ENCODE measurements at places on chromosomes 4 and X.

DNA sequence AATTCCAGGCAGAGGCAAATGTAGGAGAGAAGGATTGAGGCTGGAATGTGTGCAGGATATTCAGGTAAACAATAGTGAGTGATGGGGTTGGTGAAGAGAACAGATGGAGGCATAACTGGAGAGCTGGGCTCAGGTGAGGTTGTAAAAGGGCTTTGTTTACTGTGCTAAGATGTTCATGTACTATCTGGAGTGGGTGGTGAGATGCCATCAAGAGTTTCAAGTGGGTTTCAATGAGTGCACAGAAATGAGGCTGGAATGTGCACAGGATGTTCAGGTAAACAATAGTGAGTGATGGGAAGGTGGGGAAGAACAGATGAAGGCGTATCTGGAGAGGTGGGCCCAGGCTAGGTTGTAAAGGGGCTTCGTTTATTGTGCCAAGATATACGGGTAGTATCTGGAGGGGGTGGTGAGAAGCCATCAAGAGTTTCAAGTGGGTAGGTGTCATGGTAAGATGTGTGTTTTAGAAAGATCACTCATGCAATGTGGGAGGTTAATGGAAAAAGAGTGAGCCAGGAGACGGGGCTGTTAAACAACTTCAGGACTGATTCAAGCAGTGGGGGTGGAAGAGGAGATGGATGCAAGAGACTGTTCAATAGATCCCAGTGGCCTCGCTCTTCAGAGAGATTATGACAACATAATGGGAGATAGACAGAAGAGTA is 25.4 kb upstream of the NMU start:
- DNase-seq: no peak

- no peak for DNase-seq
Measured at GRCh38 chr4:955931-956381, 17.4 kb downstream of the DGKQ start.

- DNase-seq: peak; percentile 49
Measured at GRCh38 chr4:167897116-167897515, 195.2 kb upstream of the ANXA10 start.

DNA sequence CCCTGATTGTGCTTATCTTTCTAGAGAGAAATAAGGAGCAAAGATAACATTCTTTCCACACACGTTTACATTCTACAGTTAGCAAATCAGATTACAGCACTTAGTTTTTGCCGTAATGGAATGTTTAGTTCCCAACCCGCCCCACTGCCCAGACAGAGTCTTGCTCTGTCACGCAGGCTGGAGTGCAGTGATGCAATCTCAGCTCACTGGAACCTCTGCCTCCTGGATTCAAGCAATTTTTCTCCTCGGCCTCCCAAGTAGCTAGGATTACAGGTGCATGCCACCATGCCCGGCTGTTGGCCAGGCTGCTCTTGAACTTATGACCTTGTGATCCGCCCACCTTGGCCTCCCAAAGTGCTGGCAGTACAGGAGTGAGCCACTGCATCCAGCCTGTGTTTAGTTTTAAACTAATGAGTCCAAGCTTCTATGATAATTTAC is 8.4 kb upstream of the PRPS1 start:
- no peak for DNase-seq

- DNase-seq: no peak
Measured at GRCh38 chrX:78979789-78980464, 34.7 kb downstream of the P2RY10 start.

DNA sequence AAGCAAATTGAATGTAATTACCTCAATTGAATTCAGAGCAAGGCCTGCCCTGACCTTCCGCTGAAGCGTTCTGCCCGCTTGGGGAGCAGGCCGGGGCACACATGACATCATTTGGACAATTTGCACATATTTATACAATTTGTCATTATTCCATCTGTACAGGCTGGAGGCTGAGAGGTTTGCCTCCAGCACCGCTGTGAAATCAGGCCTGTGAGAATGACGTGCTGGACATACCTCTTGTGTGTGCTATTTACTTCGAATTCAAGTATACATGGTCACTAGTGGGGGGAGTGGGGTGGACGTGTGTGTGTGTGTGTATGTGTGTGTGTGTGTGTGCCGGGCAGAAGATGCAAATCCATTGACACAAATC is 285.6 kb downstream of the SHOX start:
- no peak for DNase-seq

DNA sequence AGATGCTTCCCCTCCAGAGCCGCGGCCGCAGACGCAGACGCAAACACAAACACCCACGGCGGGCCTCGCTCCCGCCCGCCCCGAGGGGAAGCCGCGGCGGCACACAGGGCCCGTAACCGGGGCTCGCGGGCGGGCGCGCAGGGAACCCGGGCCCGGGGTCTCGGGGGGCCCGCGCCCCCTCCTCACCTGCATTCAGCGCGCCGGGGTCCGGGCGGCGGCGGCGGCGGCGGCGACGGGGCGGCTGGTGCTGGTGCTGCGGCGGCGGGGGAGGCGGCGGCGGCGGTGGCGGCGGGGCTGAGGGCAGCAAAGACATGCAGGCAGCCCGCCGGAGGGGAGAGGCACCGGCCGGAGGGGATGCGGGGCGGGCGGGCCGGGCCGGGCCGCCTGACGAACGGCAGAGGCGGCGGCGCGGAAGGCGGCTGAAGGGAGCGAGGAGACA is 255 bp upstream of the CNOT6L start:
- no peak for DNase-seq

GRCh38 chrX:47228550-47229270 is 4.1 kb upstream of the USP11 start:
- DNase-seq: no peak

- no peak for DNase-seq
Measured at GRCh38 chr4:94722270-94722669, 35.5 kb upstream of the BMPR1B start.

GRCh38 chr4:149572716-149573115 is 242.9 kb downstream of the IQCM start:
- no peak for DNase-seq

GRCh38 chr4:138542191-138542776 is 300.1 kb upstream of the SLC7A11 start:
- no peak for DNase-seq

DNA sequence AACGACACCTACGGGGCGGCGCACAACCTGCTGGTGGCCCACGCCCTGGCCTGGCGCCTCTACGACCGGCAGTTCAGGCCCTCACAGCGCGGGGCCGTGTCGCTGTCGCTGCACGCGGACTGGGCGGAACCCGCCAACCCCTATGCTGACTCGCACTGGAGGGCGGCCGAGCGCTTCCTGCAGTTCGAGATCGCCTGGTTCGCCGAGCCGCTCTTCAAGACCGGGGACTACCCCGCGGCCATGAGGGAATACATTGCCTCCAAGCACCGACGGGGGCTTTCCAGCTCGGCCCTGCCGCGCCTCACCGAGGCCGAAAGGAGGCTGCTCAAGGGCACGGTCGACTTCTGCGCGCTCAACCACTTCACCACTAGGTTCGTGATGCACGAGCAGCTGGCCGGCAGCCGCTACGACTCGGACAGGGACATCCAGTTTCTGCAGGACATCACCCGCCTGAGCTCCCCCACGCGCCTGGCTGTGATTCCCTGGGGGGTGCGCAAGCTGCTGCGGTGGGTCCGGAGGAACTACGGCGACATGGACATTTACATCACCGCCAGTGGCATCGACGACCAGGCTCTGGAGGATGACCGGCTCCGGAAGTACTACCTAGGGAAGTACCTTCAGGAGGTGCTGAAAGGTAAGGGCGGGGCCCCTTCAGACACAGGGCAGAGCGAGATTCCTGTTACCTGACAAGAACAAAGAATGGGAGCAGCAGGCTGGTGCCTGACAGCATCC is 11.7 kb downstream of the RPL9 start:
- no peak for DNase-seq

- no peak for DNase-seq
Measured at GRCh38 chrX:48737940-48738339, 23.6 kb upstream of the GLOD5 start.

GRCh38 chrX:11724122-11725017 is 33.7 kb upstream of the MSL3 start:
- peak; percentile 15 for DNase-seq

GRCh38 chrX:139560221-139560620 is 29.7 kb downstream of the F9 start:
- no peak for DNase-seq

GRCh38 chr4:118992149-118992548 is 103.5 kb downstream of the SYNPO2 start:
- no peak for DNase-seq

- no peak for DNase-seq
Measured at GRCh38 chr4:37902738-37903693, 12.1 kb downstream of the TBC1D1 start.

- no peak for DNase-seq
Measured at GRCh38 chrX:74835566-74835965, 89.7 kb downstream of the NEXMIF start.

DNA sequence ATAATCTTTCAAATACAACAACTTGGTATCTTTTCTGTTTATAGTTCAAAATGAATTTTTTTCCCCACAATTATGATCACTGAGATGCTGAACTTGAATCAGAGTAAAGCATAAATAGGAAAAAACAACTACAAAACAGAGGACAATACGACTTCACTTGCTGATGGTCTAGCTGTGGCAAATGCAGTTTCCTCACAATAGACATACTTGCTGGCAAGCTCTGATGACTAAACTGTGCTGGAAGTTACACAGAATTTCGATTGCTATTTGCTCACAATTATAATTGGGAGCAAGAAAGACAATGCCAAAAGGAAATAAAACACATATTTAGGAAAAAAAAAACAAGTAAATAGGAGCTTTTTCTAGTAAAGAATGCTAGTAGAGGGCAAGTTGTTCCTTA is 14.7 kb downstream of the VEGFC start:
- no peak for DNase-seq

- no peak for DNase-seq
Measured at GRCh38 chrX:46433892-46434291, 111.3 kb downstream of the ZNF674 start.

GRCh38 chr4:150875367-150875766 is 139.7 kb downstream of the LRBA start:
- no peak for DNase-seq

- DNase-seq: no peak
Measured at GRCh38 chrX:76850851-76851250, 423.3 kb downstream of the MAGEE1 start.

- no peak for DNase-seq
Measured at GRCh38 chr4:127370604-127371003, 262.2 kb upstream of the INTU start.

GRCh38 chrX:152819732-152820131 is 10.8 kb downstream of the CETN2 start:
- no peak for DNase-seq

- no peak for DNase-seq
Measured at GRCh38 chrX:115018040-115018647, 728 bp upstream of the IL13RA2 start.

- DNase-seq: no peak
Measured at GRCh38 chrX:17758382-17758781, 21.1 kb downstream of the SCML1 start.

DNA sequence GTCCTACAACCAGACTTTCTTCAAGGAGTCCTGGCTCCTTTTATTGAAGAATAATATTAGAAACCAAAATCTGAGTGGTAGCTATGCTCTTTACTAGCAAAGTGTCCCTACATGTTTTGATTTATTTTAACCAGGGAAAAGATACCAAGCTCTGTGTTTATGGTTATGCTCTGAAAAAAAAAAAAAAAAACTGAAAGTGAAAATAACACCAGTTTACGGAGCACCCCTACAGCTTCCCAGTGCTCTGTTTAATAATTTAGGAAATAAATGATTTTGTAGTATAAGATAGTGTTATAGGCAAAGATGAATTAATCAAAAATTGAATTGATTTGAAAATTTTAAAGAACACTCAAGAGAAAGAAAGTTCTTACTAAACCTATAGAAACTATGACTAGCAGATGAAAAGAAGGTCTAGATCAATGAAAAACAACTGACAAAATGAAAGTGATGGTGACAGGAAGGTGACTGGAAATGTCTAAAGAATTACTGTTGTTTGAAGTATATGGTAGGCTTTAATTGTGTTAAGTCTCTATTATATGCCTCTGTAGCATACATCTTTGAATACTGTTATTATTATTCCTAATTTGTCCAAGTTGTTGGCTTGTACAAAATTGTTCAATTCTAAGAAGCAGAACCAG is 1698.4 kb upstream of the PCDH10 start:
- DNase-seq: no peak

- DNase-seq: peak; percentile 5
Measured at GRCh38 chr4:113687067-113687718, 74.3 kb downstream of the CAMK2D start.

DNA sequence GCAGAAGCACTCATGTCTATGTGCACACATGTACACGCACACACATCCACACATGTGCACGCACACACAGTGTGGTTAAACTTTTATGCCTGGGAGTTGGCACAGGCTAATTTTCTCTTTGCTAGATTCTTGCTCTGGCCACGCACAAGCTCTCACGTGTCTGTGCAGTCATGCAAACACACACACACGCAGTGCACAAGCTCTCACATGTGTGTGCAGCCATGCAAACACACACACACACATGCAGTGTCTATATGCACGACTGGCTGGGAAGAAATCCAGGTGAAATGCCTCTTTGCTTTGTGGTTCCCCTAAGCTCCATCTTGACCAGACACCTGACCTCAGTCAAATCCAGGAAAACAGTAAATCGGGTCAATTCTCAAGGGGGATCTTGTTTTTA is 138.0 kb downstream of the SHOX start:
- DNase-seq: no peak

DNA sequence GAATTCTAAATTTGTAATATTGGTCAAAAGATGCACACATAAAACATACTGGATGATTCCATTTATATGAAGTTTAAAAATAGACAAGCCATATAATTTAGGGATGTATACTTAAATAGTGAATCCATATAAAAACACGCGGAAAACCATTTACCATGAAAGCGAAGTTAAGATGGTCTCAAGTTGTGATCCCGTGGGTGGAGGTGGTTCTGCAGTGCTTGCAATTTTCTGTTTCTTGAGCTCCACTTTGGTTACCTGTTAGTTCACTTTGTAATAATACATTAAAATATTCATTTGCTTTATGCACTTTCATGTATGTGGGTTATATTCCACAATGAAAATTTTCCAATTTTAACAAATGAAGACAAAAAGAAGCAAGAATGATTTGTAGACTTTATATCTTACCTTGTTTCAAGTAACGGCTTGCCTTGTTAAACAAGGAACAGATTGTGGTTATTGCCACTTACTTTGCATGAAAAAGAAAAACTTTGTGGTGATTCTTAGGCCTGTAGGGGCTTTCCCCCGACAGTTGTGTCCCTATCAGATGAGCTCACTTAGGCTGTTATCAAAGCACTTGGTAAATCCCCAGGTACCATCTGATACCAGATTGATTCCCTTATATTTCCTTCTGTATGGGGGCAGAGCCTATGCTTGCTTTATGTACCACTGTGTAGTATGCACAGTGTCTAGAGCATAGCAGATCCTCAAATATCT is 12.2 kb downstream of the UCP1 start:
- no peak for DNase-seq

- no peak for DNase-seq
Measured at GRCh38 chrX:103233263-103233662, 18.4 kb downstream of the BEX4 start.

- DNase-seq: no peak
Measured at GRCh38 chr4:186102931-186103330, 1.6 kb upstream of the FAM149A start.
